ENCODE measurements at places on chromosomes 7 and 10. TPM values are rescaled to one million over a fixed set of nuclear protein-coding genes. Genes with fewer than 3 reads are reported as not detected.
A peak's percentile ranks its signal among the peaks of the same experiment; 100 is the strongest.

GRCh38 chr10:3754727-3755439 is 30.1 kb downstream of the KLF6 start:
- H3K4me3 ChIP-seq: no peak overlapping the region
- no peaks in the 10 kb centered on the region for H3K36me3 ChIP-seq
- no peaks in the 10 kb centered on the region for H3K27me3 ChIP-seq
- peaks cover 53% of the 10 kb centered on the region for H3K4me1 ChIP-seq
- no peak overlapping the region for H3K27ac ChIP-seq
- DNase-seq: peak; percentile 2

DNA sequence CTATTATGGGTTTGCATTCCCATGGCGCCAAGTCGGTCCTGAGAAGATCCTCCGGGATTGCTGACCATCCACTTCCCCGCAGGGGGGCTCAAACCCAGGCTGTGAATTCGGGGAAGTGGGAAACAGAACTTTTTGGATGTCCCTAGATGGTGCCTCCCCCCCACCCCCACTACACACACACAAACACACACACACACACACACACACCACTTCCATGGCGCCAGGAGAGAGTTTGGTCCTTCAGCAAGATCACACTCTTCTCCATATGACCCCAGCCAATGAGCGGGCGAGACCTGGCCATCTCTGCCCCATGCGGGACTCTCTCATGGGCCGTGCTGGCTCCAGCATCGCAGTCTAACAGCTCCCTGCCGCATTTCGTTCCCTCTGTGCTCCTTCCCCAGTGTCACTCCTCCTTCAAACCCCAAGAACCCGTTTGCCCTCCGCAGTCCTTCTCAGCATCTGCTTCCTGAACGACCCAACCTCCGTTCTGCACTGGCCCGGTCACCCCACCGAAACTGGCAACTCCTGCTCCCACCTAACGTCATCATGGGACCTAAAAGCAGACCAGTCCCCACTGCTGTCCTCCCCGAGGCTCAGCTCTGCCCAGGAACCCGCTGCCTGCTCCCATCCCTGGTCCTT is 32.1 kb upstream of the TNRC18 start:
- H3K4me3 ChIP-seq: no peak overlapping the region
- peaks cover 13% of the 10 kb centered on the region for H3K27me3 ChIP-seq
- no peak for DNase-seq
- H3K4me1 ChIP-seq: peaks cover 2% of the 10 kb centered on the region
- no peaks in the 10 kb centered on the region for H3K36me3 ChIP-seq
- H3K27ac ChIP-seq: no peak overlapping the region

DNA sequence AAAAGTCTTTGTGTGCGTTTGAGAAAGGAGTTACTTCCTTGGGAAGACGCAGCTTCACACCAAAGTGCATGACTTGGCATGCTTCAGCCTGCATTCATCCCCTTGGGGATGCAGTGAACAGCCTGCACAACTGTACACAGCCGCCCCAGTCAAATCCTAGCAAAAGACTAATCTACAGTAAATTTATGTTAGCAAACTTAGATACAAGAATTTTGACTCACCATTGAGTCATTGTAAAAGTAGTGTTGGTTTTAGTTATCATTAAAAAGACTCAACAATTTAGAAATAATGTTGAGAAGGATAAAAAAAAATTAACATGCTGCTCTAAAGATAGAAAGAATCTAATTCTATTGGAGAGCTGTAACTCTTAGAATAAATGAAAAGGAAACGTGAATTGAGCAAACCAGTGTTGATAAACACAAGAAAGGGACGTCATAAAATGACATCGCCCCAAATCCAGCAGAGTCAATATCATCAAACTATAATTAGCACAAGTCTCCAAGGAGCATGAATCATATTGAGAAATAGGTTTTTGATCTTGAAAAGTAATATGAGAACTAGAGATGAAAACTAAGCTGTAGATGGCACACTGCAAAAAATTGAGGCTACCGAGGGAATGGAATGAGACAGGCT is 11.9 kb upstream of the OPTN start:
- H3K27ac ChIP-seq: no peak overlapping the region
- DNase-seq: no peak
- peaks cover 10% of the 10 kb centered on the region for H3K27me3 ChIP-seq
- peaks cover 2% of the 10 kb centered on the region for H3K4me1 ChIP-seq
- H3K4me3 ChIP-seq: no peak overlapping the region

- H3K36me3 ChIP-seq: no peaks in the 10 kb centered on the region
- no peaks in the 10 kb centered on the region for H3K27me3 ChIP-seq
- H3K27ac ChIP-seq: no peak overlapping the region
- no peak overlapping the region for H3K4me3 ChIP-seq
- no peak for DNase-seq
- no peaks in the 10 kb centered on the region for H3K4me1 ChIP-seq
These were observed 57.5 kb downstream of the AGMO start for GRCh38 chr7:15504351-15504750.

- no peaks in the 10 kb centered on the region for H3K36me3 ChIP-seq
- no peak for DNase-seq
- no peak overlapping the region for H3K4me3 ChIP-seq
- no peaks in the 10 kb centered on the region for H3K27me3 ChIP-seq
- H3K4me1 ChIP-seq: no peaks in the 10 kb centered on the region
These were observed 29.4 kb upstream of the MBL2 start for GRCh38 chr10:52801947-52802346.

Gene STEAP1B
- 0.19 TPM for total RNA-seq
